ENCODE measurements at places on chromosomes 16 and 17. TPM values are rescaled to one million over a fixed set of nuclear protein-coding genes. Genes with fewer than 3 reads are reported as not detected.

The KRTAP4-4 gene
- not detected for total RNA-seq

DNA sequence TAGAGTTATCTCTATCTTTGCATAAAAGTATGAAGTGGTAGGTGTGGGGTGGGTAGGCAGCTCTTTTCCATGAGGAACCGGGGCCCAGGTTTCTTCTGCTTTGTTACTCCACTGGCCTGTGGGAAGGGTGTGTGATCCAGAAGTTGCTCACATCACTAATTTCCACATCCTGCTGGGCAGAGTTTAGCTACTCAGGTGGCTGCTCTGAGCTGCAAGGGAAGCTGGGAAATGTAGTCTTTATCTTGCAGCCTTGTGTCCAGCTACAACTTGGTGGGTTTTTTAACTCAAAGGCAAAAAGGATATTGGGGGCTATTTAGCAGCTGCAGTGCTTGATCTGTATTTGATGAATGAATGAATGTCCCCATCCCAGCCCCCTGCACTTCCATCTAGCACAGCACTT, 335.3 kb downstream of the SNX29 start:
- H3K4me3 ChIP-seq, result no peak overlapping the region
- no peaks in the 10 kb centered on the region for H3K36me3 ChIP-seq
- no peak for DNase-seq
- peaks cover 11% of the 10 kb centered on the region for H3K4me1 ChIP-seq

- no peak for DNase-seq
- no peak overlapping the region for H3K27ac ChIP-seq
- no peaks in the 10 kb centered on the region for H3K36me3 ChIP-seq
- H3K4me1 ChIP-seq, result peaks cover 9% of the 10 kb centered on the region
- no peak overlapping the region for H3K4me3 ChIP-seq
These were observed 30.6 kb downstream of the MAP2K6 start for GRCh38 chr17:69445132-69445531.

DNA sequence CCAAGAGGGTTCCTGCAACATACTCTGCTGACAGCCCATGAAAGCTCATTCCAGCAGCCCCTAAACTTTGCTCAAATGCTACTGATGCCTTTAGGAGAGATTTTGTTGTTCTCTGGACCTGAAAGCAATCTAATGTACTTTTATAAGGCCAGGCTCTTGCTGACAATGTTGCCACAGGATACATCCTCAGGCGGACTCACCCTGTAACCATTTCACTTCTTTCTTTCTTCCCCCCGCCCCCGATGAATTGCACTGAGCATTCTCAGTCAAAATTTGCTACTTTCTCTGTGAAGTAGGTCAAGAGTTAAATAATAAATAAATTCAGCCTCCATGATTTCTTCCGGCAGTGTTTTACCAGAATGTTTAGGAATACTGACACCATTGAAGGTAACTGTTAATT, 1.5 kb downstream of the GAS7 start:
- H3K27ac ChIP-seq, result no peak overlapping the region
- no peaks in the 10 kb centered on the region for H3K27me3 ChIP-seq
- H3K4me1 ChIP-seq, result no peaks in the 10 kb centered on the region
- no peaks in the 10 kb centered on the region for H3K36me3 ChIP-seq
- DNase-seq, result no peak
- no peak overlapping the region for H3K4me3 ChIP-seq

- no peak for DNase-seq
- no peak overlapping the region for H3K27ac ChIP-seq
- H3K4me3 ChIP-seq, result no peak overlapping the region
- H3K4me1 ChIP-seq, result no peaks in the 10 kb centered on the region
- no peaks in the 10 kb centered on the region for H3K36me3 ChIP-seq
- H3K27me3 ChIP-seq, result no peaks in the 10 kb centered on the region
These were observed 27.3 kb downstream of the NUBP1 start for GRCh38 chr16:10770907-10771306.

DNA sequence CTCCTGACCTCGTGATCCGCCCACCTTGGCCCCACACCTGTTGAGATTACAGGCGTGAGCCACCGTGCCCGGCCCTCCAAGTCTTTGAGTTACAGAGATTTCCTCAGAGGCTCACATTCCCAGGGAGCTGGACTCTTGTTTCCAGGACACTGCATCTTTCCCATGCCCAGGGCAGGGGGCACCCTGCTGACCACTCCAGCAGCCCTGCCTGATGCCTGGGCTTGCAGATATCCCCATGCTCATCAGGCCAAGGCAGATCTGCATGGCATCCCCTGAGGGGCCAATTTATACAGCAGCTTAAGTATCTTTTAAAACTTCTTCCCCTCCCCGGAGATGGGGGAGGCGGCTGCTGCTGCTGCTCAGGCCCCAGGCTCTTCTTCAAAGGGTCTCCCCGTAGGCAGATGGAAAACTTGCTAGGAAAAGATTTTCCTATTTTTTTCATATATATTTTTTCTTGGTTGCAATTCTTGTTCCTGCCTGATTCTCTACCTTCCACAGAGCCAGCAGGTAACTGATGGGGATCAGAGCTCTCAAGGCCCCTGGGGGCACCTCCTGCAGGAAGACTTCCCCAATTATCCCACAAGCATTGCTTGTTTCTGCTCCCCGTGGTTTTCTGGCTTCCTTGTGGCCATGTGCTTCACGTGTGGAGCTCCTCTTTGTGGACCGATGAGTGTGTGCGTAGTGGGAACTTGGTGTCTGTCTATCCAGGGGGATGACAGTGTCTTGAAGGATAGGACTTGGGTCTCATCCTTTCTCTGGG, 102.2 kb upstream of the SDK2 start:
- no peak overlapping the region for H3K27ac ChIP-seq
- no peak overlapping the region for H3K4me3 ChIP-seq
- no peaks in the 10 kb centered on the region for H3K36me3 ChIP-seq
- DNase-seq, result no peak
- H3K27me3 ChIP-seq, result no peaks in the 10 kb centered on the region
- peaks cover 5% of the 10 kb centered on the region for H3K4me1 ChIP-seq

DNA sequence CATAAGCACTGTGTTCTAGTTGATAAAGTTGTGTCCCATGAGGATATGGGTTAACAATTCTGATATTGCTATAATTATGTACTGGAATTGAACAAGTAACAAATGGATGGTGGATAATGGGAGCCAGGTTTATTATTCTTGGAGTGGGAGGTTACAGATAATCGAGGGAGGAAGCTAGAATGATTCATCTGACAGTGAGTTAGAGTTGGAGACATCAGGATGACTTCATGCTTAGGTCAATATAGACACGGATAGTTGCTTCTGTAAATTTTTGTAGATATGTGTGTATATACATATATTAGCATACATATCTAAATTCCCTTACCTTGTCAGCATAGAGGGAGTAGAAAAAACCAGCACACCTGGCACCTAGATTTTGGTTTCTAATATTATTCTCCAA, 293.4 kb downstream of the SHISA9 start:
- H3K4me3 ChIP-seq, result no peak overlapping the region
- H3K27me3 ChIP-seq, result no peaks in the 10 kb centered on the region
- no peaks in the 10 kb centered on the region for H3K36me3 ChIP-seq
- H3K27ac ChIP-seq, result no peak overlapping the region
- DNase-seq, result no peak

DNA sequence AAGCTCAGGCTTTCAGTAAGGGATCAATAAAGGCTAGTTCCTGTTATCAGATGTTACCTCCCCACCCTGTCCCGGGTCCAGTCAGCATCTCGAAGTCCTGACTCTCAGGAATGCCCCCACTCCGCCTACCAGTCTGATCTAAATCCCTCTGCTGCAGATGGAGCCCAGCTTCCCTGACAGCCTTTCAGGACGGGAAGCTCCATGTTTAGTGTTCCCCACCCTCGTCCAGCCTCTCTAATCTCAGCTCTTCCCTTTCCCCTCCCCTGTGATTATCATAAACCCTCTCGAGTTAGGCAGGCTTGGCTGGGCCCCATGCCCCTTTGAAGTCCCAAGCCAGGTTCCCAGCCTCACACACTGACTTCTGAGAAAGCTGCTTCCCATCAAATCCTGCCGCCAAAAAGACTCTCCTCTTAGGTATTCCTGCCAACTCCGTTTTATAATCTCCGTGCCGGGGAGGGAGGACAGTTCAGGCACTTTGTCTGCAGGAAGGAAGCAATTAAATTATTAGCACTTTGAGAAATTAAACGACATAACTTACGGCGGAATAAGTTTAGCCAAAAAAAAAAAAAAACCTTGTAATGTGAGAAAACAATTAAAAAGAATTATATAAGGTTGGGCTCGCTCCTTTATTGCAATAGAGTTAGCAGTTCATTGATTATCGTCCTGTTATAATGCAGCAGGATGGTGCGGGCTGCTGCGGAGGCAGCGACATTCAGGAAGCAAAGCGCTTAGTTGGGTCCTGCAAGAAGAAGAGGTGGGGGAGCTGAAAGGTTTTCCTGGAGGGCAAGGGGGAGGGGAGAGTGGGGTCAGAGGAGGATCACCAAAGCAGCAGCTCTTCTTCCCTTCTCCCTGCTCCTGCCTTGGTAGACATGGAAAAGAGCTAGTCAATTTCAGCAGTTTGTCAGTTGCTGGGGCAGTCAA, 16.8 kb upstream of the ETV4 start:
- peaks cover 20% of the 10 kb centered on the region for H3K4me1 ChIP-seq
- peak overlapping the region; percentile 47 for H3K27ac ChIP-seq
- H3K4me3 ChIP-seq, result no peak overlapping the region
- H3K27me3 ChIP-seq, result no peaks in the 10 kb centered on the region

Measured in Caco-2 (cell line).